Hematopoietic multipotent progenitor cell treated with erythropoietin and hydrocortisone succinate and interleukin-3 and kit ligand, for 6 days (in vitro differentiated cells): ENCODE measurements at places on chromosomes 5 and 9.

DNA sequence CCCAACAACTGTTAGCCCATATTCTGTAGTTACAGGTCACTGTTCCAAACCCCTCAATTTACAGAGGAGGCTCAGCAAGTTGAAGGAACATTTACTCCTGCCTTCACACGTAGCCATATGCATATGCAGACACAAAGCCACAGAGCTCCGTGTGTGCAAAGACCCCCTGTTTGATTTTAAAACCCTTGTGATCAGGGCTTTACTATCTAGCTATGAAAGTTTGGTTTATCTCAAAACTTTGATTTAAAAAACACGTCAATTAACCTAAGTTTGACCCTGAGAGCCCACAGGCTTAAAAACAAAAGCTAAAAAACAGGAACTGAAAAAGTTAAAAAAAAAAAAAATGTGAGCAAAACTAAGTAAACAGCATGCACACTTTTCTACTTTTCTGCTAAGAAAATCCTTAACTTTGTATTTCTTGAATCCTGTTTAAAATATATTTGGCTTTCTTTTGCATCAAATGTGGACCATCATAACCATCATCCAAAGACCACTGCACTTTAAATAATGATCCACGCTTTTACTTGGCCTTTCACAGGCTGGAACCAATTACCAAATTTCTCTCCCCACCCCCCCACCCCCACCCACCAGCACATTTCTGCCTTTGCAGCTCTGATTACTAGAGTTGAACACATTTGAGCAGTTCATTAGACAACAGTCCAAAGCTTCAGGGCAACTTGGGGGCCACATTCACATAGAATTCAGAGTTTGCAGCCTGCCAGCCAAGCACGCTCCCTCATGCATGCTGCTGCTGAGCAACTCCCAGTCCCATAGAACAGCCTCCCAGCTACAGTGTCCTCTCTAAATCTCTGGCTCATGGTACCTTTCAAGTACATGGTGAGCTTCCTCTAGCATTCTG lies 128.8 kb upstream of the MAP3K1 start:
- no peak for DNase-seq

DNA sequence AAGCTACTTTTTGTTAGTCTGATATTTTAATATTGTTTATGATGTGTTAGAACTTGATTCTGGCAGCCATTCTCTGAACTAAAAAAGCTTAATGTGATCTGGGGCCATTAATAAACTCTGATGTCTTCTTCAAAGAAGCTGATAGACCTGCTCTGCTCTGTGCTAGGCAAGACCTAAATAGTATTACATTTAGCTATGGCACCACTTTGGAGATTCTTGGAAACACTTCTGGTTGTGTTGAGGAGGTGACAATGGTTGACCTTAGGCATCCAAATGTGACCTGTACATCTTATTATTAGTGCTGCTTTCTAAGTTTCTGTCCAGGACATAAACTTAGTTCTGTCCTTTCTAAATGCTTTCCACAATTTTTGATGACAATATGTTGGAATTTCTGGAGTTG lies 21.7 kb upstream of the SCGB3A2 start:
- DNase-seq = no peak

GRCh38 chr9:81581986-81582385 lies 107.4 kb downstream of the TLE1 start:
- peak; percentile 15 for DNase-seq

GRCh38 chr5:167872791-167873190 lies 418.7 kb upstream of the WWC1 start:
- DNase-seq = no peak

- no peak for DNase-seq
These were observed 2.1 kb downstream of the SLC22A5 start for GRCh38 chr5:132371603-132371994.

GRCh38 chr5:108001222-108001621 lies 330.5 kb upstream of the EFNA5 start:
- DNase-seq = no peak

DNA sequence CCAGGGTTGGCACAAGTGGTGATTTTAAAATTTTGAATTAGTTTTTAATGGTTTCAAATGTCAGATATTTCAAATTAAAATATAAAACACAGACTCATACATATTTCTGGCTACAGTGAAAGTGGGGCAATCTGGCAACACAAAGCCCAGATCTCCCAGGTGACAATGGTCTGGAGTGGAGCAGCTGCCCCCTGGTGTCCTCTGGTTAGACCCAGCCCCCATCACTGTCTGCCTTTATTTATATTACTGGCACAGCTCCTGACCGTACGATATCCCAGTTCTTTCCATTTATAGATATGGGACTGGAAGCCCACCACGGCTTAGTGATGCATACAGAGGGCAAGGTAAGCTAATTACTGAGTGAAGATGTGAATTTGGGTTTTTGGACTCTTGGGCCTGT lies 37.3 kb downstream of the MACIR start:
- no peak for DNase-seq

- DNase-seq = no peak
These were observed 1916.7 kb downstream of the EFNA5 start for GRCh38 chr5:105754056-105754455.

DNA sequence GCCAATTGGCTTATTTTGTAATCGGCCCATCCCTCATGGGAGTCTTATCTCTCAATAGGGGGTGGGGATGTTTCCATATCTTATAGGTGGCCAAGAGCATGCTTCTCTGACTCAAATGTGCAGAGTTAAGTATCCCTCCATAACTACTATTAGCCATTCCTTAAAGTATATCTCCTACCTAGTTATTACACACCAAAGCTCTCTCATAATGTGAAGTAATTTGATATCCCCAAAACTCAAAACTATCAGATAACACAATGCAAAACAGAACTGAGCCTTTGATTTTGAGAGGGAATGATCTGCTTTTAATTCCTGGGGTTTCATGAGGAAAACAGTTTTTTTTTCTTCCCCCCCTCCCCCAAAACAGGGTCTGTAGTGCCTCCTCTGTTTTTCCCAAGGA lies 28.4 kb downstream of the UNC13B start:
- no peak for DNase-seq

- peak; percentile 49 for DNase-seq
These were observed 41.1 kb downstream of the NSUN2 start for GRCh38 chr5:6591671-6592288.

DNA sequence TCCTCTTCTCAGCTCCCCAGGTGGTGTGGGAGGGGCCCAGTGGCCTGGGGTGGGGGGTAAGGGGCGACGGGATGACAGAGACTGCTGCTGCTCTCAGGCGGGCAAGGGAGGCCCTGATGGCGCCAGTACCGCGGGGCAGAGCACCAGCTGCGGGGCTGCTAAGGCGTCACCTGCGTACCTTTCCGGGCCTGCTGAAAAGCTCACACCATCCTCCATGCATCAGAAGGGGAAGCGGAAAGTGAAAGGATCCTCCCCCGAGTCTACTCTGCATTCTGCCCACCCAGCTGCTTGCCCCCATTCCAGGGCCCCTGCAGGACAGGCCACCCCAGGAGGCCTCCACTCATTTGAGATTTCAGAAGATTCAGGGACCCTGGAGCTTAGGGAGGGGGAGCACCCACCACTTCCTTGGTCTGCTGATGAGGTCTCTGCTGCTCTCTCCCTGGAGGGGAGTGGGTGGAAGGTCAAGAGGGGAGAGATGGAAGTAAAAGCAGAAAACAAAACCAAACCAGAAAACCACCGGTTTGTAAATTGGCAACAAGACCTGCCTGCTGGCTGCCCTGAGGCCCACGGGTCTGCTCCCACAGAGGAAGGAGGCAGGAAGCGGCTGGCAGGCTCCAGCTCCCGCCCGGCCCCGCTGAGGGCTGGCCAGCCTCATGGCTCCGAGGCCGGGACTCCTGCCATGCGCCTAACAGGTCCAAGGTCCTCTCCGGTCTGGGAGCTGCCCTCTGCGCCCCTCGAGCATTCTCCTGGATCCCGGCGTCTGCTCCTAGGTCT lies 33.6 kb downstream of the PRRT1B start:
- DNase-seq = no peak

DNA sequence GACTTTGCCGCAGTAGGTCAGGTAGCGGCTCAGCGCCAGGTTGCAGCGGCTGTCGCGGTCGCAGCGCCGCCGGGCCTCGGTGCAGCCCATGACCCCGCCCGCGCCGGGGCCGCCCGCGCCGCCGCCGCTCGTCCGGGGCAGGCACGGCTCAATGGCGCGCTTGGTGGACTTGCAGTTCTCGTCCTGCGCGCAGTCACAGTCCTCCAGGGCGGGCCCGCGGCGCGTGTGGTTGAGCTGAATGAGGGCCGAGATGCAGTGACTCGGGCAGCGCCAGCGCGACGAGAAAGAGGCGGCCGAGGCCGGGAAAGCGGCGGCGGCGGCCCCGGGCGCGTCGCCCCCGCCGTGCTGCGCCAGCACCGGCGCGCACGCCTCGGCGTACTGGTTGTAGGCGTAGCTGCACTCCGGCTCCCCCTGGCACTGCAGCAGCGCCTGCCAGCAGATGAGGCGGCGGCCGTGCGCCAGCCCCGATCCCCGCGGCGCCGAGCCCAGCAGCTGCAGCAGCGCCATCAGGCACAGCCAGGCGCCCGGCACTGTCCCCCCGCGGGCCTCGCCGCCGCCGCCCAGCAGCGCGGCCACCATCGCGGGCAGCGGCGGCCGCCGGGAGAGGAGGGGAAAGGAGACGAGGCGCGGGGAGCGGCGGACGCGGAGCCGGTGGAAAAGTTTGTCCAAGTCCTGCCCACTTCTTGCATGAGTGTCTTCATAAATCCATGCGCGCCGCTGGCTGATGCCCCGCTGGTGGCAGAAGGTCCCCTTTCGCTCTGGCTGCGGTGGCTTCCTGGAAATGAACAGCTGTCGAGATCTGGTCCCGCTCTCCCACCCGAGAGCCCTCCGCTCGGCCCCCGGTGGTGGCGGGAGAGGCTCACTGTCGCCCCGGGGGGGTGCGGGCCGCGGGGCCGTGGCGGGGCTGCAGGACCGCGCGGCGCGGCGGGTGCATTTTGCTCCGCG lies 833 bp downstream of the GAS1 start:
- DNase-seq = peak; percentile 65

DNA sequence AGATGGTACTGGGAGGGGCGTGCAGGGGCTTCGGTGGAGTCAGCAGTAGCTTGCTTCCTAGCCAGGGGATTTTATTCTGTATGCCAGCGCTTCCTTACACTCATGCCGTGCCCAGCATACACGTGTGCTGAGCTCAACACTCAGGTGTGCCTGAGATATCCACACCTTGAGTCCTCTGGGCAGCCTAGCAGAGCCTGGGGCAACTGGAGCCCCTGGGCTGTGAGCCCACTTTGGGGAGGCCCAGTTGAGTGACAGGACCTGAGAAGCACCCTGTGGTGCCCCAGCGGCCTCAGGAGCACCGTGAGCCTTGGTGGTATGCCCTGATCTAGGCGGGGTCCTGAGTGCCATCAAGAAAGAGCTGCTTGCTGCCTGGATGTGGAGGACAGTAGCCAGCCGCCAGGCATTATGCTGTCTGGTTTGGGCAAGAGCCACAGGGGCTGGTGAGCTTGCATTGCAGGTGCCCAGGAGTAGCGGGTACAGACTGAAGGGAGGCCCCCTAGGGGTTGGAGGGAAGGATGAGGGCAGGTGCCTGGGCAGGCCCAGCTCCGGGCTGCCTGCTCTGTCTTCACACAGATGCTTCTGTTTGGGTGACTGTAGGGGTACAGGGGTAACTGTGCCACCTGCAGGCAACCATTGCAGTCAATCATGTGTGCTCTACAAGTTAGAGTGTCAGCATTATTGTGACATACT lies 42.9 kb downstream of the BNIP1 start:
- DNase-seq = peak; percentile 17

- no peak for DNase-seq
These were observed 17.2 kb downstream of the CENPP start for GRCh38 chr9:92342825-92343488.

- peak; percentile 25 for DNase-seq
These were observed 92.9 kb upstream of the IER5L start for GRCh38 chr9:129270903-129271431.

DNA sequence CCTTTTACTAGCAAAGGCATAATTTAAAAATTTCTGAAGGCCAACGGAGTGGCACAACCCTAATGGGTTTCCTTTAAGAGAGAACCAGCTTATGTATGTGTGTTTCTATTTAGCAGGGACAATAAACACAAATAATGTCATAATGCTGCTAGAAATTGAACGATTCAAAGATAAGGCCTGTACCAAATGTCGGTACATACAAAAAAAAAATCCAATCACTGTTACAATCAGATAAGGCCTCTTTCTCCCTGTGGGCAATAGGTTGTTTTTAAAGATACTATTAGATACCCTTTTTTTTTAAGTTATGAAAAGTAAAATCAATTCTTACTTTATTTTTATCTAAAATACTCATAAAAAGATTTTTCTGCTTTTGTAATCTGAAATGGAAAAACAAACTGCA lies 821.0 kb downstream of the PRELID2 start:
- DNase-seq = no peak

DNA sequence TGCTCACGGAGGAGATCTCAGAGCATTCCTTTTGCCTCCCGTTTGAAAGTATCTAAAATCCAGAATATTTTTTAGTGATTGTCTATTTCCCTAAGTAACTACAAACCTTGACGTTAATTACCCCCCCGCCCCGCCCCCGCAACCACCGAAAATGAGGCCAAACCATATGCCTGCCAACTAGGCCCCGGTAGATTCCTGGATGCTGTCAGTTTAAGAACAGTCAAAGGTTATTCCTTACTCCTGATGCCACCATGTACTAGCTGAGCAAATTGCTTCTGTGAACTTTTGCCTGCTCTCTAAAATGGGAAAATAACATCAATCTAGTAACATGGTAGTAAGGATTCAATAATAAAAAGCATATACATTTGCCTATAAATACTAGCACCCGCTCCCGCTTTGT lies 244.8 kb downstream of the SAXO1 start:
- DNase-seq = no peak

DNA sequence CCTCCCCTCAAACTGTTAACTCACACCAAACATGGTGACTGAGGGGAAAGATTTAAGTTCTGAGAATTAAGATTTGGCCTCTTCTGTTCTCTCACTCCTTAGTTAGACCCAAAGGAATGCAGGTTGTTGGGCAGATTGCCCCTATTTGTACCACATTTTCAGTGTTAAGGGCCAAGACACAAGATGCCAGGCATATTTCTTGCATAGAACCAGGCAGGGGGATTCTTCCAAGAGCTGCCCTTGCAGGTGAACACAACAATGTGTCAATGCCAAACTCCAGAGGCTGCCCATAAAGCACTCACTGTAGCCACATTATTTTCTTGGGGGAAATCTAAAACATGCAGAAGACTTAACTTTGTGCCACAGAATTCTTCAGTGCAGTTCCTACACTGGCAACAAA lies 14.7 kb downstream of the MPDZ start:
- no peak for DNase-seq

DNA sequence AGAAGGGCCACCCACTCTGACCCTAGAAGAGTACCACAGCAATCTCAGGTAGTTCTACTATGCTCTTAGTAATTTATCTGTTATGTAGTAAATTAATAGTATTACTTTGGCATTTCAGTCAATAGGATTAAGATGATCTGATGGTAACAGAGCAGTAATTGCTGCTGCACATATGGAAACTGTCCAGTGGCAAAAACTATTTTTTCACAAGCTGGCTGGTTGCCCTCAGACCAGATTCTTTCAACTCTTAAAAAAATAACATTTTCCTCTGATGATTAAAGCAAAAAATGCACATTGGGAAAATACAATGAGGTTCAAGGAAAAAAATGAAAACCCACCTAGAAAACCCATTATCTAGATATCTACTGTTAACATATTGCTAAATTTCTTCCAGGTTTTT lies 19.7 kb downstream of the GLRA1 start:
- no peak for DNase-seq

GRCh38 chr5:67123819-67124218 lies 72.8 kb downstream of the CD180 start:
- no peak for DNase-seq

GRCh38 chr5:143182901-143183820 lies 220.3 kb downstream of the NR3C1 start:
- no peak for DNase-seq
